Bronchial epithelial cell (primary cell): ENCODE measurements at places on chromosomes 12 and 14. TPM values are rescaled to one million over a fixed set of nuclear protein-coding genes. Genes with fewer than 3 reads are reported as not detected.

- DNase-seq = no peak
Measured at GRCh38 chr12:70120970-70121369, 122.3 kb upstream of the CNOT2 start.

GRCh38 chr12:108700833-108701541, 30.3 kb downstream of the CORO1C start:
- DNase-seq = peak; percentile 96

- no peak for DNase-seq
Measured at GRCh38 chr14:95185033-95185766, 27.9 kb upstream of the DICER1 start.

DNA sequence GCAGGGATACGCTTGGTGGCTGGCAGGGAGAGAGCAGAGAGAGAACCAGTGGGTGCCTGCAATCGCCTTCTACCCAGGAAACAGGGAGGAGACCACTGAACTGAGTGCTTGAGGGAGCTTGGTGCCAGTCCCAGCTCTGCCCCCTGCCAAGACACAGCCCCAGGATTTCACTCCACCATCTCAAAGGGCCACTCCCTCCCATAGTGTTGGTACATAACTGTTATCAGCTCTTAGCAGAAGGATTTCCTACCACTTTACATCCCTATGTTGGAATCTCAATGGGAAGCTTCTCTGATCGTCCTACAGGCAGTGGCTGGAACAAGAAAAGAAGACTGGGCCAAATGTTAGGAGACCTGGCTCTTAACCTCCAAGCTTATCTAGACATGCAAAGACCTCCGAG, 157.4 kb upstream of the FOXN3 start:
- DNase-seq = no peak

GRCh38 chr12:45354399-45354798, 138.5 kb downstream of the ANO6 start:
- no peak for DNase-seq

The OR4Q2 gene
- total RNA-seq = not detected in 2 replicates

DNA sequence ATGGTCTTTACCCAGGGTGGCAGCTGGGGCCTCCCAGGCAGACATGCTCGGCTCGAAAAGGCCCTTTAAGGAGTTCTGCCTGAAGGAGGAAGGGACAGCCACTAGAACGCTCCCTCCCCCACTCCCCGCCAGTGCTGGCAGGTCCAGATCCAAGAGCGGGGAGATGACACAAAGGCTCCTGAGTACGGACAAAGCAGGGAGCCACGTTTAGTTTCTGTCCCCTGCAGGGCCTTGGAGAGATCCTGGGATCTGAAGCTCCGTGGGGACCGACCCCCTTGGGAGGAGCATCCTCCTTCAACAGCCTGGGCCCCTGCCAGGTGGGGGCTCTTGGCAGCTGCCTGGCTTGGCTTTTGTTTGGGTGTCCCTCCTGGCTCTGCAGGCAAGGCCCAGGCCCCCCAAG, 89.7 kb downstream of the ESRRB start:
- DNase-seq = no peak

The TGM1 gene
- 88.7 and 382 TPM in 2 replicates for total RNA-seq

GRCh38 chr12:50842637-50843493, at the start of gene TMPRSS12:
TMPRSS12 (plus strand) TSS chr12:50842926; CDS start chr12:50842965, 39 bp downstream.
- DNase-seq = peak; percentile 13

GRCh38 chr12:75489613-75490210, 9.2 kb downstream of the GLIPR1 start:
- DNase-seq = peak; percentile 85

- no peak for DNase-seq
Measured at GRCh38 chr14:100803226-100803625, 22.7 kb upstream of the MEG3 start.

DNA sequence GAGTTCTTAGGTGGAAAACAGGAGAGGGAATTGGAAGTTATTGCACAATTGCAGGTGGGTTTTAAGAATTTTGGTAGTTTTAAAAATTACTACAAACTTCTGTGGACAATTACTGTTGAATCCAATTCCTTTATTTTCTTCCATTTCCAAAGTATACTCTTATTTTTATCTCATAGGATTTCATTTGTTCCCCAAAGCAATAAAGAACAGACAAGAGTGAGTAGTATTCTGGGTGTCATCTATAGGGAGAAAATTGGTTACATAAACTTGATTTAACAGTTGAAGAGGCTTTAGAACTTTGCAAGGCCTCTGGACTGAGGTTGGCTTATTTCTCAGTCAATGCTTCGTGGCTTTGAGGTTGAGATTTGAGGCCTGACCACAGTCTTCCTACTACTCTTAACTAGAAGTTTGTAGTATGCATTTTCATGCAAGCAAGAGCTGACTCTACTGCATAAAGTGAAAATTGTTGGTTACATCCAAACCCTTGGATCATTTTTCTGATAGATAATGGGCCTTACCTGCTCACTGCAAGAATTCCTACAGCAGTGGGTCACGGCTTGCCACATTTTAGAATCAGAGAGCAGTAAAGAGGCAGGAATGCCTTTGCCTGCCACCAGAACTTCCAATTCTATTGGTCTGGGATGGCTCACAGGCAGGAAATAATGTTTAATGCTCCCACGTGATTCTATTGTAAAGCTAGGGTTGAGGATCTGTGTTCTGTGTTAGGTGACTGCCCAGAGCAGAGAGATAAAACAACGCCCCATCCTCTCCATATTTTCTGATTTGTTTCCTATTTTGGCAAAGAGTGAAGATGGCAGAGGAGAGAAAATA, 270.5 kb downstream of the TTC6 start:
- no peak for DNase-seq

GRCh38 chr12:102480406-102480805, at the start of gene IGF1:
IGF1 (minus strand) TSS chr12:102480563; CDS start chr12:102480381, 182 bp downstream.
- DNase-seq = no peak

- DNase-seq = peak; percentile 38
Measured at GRCh38 chr12:117857632-117858612, 110.9 kb downstream of the KSR2 start.

DNA sequence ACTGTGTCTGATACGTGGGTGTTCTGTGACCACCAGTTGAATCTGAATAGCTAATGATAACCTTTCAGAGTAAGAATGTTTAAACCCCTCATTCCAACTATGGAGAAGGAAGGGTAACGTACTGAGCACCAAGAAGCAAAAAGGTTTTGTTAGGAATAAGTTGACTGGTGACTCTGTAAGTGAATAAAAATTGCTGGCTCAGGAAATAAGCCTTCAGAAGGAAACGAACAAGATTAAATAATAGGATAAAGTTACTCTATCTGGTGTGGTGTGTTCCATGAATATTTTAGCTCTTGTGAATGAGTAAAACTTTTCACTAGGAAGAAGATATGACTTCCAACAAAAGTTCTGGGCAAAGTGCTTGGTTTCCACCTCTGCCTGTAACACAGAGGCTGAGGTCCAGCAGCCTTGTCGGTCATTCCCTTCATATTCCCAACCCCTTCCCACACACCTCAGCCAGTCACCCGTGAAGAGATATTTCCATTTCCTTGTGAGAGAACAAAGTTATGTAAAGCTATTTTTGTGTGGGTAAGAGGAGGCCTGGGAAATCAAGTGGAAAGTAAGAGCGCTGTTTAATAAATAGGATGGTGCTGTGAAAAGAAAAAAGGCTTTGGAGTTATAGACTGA, 47.1 kb downstream of the ARF6 start:
- no peak for DNase-seq

The STON2 gene
- total RNA-seq = 47.4 and 65.5 TPM in 2 replicates

- peak; percentile 82 for DNase-seq
Measured at GRCh38 chr12:51827925-51828818, 20.3 kb downstream of the FIGNL2 start.

GRCh38 chr14:64476438-64476837, 11.1 kb downstream of the AKAP5 start:
- DNase-seq = no peak

DNA sequence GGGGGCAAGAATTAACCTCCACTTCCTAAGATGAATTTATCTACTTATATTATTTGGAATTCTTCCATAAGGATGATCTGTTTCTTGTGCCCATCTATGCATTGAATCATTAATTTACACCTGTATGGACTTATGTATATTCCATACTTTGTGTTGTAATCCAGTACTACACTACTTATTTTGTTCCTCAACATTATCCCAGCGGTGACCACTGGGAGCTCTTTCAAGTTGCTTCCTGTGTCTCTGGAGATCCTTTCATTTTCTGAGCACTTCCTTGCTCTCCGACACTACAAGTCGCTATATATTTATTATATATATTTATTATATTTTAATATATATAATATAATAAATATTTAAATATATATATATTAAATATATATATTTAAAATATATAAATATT, 54.9 kb upstream of the SCN8A start:
- DNase-seq = no peak

The SSPN gene
- total RNA-seq = 0.26 and 0.38 TPM in 2 replicates

DNA sequence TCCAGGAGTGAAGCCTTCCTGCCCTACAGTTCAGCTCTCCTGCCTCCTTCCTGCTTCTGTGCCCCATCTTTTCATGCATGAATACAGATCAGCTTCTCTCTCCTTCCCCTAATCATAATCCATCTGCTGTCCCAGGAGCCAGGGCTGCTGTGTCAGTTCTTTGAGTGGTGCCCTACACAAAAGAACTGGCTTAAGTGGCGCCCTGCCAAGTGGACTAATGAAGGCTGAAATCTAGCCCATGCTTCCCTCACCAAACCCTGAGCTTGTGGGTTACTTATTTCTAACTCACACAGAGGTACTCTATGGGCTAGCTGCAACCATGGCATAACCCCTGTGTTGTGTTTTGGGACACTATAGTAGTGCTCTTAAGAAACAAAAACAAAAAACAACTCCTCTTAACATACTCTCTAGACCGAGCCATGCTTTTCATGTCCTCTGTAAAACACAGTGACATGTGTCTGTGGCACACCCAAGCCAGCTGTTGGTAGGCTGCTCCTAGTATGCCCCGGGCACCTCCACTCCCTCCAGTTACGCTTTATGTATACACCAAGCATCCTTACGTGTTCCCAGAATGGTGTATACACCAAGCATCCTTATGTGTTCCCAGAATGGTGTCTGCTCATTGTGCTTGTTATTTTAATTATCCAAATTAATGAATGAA, 19.3 kb upstream of the ETV6 start:
- no peak for DNase-seq

DNA sequence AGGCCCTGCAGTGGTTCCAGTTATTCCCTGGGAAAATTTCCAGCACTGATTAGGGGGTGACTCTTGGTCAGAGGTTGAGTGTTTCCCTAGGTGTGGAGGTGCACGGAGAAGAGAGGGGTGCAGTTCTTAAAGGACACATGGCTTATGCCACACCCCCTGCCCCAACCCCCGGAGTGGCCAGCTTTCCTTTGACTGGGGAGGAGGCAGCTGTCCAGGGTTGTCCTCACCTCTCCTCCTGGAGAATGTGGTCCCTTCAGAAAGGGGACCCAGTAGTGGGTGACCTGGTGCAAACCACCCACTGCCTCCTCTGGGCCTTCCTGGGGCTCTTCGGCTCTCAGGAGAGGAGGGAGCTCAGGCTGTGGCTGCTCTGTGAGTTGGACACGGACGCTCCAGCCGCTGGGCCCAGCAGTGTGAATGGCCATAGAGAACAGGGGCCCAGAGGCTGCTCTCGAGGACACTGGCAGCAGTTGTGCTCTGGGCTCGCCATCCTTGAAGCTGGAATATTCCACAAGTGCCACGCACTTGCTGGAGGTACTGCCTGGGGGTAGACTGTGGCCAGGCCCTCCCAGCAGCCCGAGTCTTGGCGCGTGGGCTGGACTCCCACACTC, 13.6 kb downstream of the PACS2 start:
- DNase-seq = no peak

The AKT1 gene
- 164 and 191 TPM in 2 replicates for total RNA-seq

DNA sequence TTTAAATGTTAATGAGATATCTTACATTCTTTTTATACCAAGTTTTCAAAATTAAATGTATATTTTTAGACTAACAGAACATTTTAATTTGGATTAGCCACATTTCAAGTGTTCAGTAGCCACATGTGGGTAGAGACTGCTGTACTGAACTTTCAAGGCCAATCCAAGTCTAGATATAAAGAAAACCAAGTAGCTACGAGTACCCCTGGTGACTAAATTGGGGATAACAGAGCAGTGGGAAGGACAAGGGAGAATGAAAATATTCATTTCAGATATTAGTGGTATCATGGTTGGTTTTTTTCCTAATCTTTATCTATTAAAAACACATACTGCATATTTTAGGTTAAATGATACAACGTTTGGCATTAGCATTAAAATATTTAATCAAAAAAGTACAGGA, 69.4 kb upstream of the RHOJ start:
- peak; percentile 6 for DNase-seq

The RAD51AP1 gene
- total RNA-seq = 0.79 and 0.90 TPM in 2 replicates

DNA sequence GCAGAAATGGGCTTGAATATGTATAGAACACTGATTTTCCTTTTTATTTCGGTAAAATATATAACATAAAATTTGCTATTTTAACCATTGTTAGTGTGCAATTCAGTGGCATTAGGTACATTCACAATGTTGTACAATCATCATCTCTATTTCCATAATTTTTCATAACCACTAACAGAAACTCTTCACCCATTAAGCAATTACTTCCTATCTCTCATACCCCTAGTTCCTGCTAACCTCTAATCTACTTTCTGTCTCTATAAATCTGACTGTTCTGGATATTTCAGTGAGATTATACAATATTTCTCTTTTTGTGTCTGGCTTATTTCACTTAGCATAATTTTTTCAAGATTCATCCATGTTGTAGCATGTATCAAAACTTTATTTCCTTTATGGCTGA, 8.9 kb upstream of the RNF212B start:
- DNase-seq = no peak

The GZMH gene
- total RNA-seq = not detected in 2 replicates

The RD3L gene
- not detected in 2 replicates for total RNA-seq

- no peak for DNase-seq
Measured at GRCh38 chr12:117292688-117293087, 68.7 kb downstream of the NOS1 start.

The KCNJ8 gene
- total RNA-seq = under 0.01 TPM in 1 of 2 replicates, not detected in the other

The PROX2 gene
- total RNA-seq = not detected in 2 replicates

The BDKRB2 gene
- 3.2 and 6.5 TPM in 2 replicates for total RNA-seq

GRCh38 chr12:18145924-18146323, 55.9 kb upstream of the RERGL start:
- DNase-seq = peak; percentile 55

- no peak for DNase-seq
Measured at GRCh38 chr12:123233505-123234308, 471 bp downstream of the MTRFR start.

- DNase-seq = no peak
Measured at GRCh38 chr14:51554953-51555352, 96.8 kb upstream of the FRMD6 start.

- DNase-seq = peak; percentile 24
Measured at GRCh38 chr12:74066476-74066875, 471.2 kb upstream of the ATXN7L3B start.
